ENCODE measurements at places on chromosomes 2 and 18. TPM values are rescaled to one million over a fixed set of nuclear protein-coding genes. Genes with fewer than 3 reads are reported as not detected.

DNA sequence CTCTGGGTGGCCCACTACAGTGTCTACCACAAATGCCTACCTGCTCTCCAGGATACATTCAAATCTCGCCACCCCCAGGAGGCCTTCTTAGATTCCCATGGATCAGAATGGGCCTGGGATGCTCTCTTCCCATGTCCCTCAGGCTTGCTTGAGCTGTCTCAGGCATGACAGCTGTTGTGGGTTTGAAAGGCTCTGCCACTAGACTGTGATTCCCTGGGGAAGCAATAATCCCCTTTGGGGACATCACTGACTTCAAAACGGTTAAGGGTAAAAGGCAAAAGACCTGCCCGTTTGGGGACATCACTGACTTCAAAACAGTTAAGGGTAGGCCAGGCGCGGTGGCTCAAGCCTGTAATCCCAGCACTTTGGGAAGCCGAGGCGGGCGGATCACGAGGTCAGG is 35.8 kb upstream of the ZNF516 start:
- DNase-seq, result no peak

GRCh38 chr2:10297191-10297830 is 5.4 kb upstream of the HPCAL1 start:
- peak; percentile 45 for DNase-seq

DNA sequence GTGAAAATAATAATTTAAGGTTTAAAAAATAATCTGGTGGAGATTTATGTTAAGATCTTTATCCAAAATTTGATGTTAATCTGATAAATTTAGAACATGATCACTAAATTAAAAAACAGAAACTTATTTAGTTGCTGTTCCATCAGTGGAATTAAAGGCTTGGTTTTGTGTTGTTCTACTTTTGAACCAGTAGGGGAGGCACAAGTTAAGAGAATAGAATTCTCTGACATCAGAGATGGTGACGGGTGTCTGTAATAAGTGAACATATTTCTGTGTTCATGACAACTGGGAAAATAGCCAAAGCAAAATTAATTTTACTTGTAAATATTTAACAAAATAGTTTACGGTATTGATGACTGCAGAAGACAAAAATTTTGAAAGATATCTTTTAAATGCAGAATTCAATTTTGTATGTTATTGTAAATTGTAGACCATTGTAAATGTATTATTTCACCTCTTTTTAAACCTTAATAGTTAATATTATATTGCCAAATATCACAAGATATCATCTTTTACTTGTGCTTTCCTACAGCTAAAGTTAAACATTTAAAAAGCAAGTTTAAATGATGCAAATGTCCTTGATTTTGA is 106.0 kb downstream of the UBR3 start:
- DNase-seq, result peak; percentile 36

DNA sequence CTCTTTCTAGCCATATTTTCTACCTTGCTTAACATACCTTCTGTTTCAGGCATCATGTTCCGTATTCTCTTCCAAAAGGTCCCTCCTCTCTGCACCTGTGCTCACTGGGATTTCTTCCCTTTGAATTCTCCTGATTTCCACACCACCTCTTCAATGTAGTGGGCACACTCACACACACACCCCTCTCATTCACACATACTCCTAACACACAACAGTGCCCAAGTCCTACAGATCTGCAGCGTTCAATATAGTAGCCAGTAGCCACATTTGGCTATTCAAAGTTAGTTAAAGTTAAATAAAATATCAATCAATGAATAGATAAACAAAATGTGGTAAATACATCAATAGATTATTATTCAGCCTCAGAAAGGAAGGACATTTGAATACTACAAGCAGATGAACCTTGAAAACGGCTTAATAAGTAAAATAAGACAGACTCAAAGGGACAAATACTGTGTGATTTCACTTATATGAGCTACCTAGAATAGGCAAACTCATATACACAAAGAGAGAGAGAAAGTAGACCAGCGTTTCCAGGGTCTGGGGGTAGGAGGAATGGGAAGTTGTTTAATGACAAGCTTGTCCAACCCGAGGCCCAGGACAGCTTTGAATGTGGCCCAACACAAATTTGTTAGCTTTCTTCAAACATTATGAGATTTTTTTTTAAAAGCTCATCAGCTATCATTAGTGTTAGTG is 34.4 kb downstream of the MYCN start:
- DNase-seq, result no peak

DNA sequence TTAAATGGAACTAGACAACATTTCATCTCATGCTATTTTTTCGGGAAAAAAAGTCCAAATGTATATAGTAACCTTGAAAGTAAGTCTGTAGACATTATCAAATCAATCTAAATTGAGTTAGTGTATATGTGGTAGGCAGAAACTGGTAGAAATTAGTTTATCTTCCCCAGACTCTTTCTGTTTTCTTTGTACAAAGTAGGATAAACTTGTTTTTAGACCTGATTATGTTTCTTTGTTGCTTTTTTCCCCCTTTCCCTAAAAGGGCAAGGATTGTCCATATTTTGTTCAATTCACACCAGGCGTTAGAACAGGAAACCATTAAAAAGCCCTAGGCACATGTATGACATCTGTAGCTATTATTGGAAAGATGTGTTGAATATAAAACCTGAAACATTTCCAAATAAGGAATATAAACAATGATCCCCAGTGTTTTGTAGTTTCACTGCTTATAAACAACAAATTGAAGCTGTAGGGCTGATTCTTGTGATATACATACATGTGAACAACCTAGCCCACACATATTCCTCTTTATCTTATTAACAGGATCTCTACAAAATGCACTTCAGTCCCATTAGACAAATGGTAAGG is 528.3 kb downstream of the PARD3B start:
- no peak for DNase-seq

DNA sequence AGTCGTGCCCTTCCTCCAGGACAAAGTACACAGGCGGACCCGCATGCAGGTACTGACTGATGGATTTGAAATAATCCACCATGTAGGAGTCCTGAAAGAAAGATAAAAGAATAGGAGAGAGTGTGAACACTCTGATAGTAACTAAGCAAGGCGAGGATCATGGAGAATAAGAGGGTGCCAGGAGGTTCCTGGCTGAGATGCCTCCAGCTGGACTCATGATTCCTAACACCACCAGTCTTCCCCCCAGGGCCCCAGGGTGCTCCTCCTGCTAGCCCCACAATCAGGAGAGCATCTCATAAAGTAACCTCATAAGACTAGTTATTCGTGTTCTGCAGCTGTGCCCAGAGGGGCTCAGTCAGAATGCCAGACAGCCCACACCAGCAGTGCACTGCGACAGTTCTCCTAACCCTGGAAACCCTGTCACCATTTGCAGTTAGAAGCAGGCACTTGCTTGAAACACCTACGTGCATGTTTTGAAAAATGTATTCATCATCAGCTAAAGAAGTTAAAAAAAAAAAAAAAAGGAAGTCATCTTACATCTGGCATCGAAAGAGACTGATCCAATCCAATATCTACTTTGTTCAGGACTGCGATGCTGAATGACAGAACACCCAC is 36.7 kb downstream of the RMC1 start:
- DNase-seq, result no peak

- DNase-seq, result no peak
These were observed 113.2 kb upstream of the OTOS start for GRCh38 chr2:240253583-240254145.

DNA sequence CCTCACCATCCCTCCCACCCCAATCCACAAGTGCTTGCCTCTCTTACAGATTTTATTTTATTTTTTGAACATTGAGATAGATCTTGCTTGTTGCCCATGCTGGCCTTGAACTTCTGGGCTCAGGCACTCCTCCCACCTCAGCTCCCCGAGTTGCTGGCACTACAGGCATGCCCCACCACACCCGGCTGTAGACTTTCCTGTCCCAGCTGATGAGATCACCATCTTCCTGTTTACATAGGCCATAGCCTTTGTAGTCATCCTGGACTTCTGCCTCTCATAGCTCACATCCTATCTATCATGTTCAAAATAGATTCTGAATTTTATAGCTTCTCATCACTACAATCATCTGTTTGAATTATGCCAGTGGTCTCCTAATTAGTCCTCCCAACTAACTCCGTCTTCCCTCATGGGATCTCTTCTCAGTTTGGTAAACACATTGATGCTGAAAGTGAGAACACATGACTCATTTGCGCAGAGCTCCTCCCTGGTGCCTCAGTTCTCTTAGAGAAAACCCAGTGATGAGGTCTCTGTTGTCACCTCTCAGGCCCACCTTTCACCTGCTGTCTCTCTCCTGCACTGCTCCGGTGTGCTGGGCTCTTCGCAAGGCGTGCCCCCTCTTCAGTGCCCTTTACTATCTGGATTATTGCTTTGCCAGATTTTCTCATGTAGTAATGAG is 243.0 kb downstream of the ZNF407 start:
- peak; percentile 43 for DNase-seq

DNA sequence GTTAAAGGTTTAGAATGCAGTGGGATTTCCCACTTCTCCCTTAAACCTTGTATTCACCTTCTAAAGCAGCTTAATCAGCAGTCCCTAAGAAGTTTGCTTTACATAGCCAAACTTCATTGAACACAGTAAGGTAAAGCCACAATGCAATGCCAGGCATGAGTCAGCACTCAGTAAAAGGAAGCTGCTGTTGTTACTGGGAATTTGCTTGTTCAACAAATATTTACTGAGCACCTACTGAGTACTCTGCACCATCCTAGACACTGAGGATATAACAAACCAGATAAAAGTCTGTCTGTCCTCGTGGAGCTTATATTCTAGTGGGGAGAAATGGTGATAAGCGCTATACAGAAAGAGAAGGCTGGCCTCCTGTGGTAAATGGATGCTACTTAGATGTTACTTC is 162.7 kb downstream of the PKP4 start:
- peak; percentile 60 for DNase-seq

GRCh38 chr2:9310377-9310776 is 103.8 kb downstream of the ASAP2 start:
- DNase-seq, result peak; percentile 87

GRCh38 chr2:10300328-10300920 is 2.3 kb upstream of the HPCAL1 start:
- DNase-seq, result no peak

GRCh38 chr2:190948671-190949070 is 65.3 kb downstream of the STAT1 start:
- DNase-seq, result peak; percentile 40

- peak; percentile 20 for DNase-seq
These were observed 203.5 kb downstream of the UXS1 start for GRCh38 chr2:105990624-105991023.

GRCh38 chr2:109721135-109721534 is 73.0 kb upstream of the RGPD5 start:
- no peak for DNase-seq

- DNase-seq, result peak; percentile 13
These were observed 473.8 kb upstream of the SPHKAP start for GRCh38 chr2:228655331-228655730.

DNA sequence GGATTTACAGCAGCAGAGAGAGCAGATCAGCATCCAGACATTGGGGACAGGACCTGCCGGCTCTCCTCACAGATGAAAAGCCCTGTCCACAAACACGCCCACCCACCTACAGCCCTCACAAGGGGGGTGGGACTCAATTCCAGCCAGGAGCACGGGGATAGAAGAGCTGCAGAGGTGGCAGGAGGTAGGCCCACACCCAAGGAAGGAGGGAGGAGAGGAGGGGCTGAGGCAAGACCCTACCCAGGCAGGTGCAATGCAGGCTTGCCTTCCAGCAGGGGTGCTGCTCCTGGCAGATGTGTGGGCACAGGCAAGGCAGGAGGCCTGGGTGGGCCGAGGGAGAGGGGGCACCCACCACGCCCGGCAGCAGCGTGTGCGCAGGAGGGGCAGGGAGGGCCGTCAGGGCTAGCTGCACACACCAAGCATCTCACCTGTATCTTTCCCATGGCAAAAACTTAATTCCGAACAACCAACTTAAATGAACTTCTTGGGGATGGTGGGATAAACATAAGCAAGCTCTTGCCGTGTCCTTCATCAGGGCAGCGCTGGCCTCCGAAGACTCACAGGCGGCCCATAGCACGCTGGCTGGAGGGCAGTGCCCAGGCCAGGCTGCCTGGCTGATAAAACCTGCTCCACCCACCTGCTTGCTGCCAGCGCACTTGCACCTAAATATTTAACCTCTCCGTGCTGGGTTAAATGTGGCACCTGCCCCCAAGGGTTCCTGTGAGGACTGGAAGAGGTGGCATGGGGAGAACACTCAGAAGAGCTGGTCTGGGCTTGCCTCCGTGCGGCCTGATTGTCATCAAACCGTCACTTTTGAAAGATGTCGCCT is 219.5 kb downstream of the HDAC4 start:
- DNase-seq, result no peak

DNA sequence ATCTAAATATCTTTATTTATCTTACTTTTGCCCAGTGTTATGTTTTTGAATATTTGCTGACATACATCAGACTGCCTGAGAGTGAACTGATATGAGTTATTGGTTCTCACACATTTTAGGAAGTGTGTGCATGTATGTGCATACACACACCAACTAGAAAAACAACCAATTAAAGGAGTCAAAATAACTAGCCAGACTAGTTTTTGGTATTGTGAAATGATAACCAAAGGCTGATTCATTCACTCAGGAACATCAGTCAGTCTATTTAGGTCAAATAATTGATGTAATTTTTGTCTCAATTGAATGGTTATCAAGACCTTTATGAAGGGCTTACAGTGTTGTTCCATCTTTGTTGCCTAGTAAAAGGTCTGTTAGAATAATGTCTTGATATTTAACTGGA is 369.3 kb upstream of the VRK2 start:
- no peak for DNase-seq

DNA sequence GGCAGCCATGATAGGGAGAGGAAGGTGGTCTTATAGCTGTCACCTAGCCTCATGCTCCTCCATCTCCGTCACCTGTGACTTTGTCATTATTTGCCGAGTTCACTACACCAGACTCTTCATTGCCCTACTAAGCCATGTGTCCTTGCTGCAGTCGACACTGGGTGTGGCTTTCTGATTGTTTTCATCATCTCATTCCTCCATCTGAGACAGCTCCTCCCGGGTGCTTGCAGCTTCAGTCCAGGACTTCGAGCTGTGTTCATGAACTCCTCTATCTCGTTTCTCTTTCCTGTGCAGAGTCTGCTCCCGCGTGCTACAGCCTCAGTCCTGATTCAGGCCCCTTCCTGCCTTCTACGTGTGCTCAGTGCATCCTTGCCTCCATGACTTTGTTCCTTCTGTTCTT is 295.1 kb upstream of the TNP1 start:
- no peak for DNase-seq

TLX2 gene
- total RNA-seq, result 4.2 TPM

NOL4 gene
- total RNA-seq, result not detected

RIT2 gene
- not detected for total RNA-seq

LYG1 gene
- 0.49 TPM for total RNA-seq

NEB gene
- total RNA-seq, result under 0.01 TPM

ADCY3 gene
- total RNA-seq, result 21.3 TPM

MAP3K20 gene
- 37.8 TPM for total RNA-seq

LRP1B gene
- total RNA-seq, result not detected

SRBD1 gene
- total RNA-seq, result 13.4 TPM

CPO gene
- total RNA-seq, result not detected

POTEI gene
- total RNA-seq, result not detected

ITPRIPL1 gene
- total RNA-seq, result 14.5 TPM

UGT1A5 gene
- total RNA-seq, result not detected

COL4A3 gene
- 0.29 TPM for total RNA-seq

SLC40A1 gene
- total RNA-seq, result under 0.01 TPM

CKAP2L gene
- total RNA-seq, result 61.9 TPM

Data from RPMI7951 (cell line).